Spinal cord (tissue), 10 donors: ENCODE measurements at places on chromosomes 4 and X. TPM values are rescaled to one million over a fixed set of nuclear protein-coding genes. Genes with fewer than 3 reads are reported as not detected.
A peak's percentile ranks its signal among the peaks of the same experiment; 100 is the strongest.

- DNase-seq: peak; percentile 12
These were observed 7.3 kb downstream of the TSR2 start for GRCh38 chrX:54447461-54447860.

- no peak for DNase-seq
These were observed 77.5 kb downstream of the CRLF2 start for GRCh38 chrX:1134976-1135375.

SCML2 gene
- total RNA-seq: 5.0 TPM

DNA sequence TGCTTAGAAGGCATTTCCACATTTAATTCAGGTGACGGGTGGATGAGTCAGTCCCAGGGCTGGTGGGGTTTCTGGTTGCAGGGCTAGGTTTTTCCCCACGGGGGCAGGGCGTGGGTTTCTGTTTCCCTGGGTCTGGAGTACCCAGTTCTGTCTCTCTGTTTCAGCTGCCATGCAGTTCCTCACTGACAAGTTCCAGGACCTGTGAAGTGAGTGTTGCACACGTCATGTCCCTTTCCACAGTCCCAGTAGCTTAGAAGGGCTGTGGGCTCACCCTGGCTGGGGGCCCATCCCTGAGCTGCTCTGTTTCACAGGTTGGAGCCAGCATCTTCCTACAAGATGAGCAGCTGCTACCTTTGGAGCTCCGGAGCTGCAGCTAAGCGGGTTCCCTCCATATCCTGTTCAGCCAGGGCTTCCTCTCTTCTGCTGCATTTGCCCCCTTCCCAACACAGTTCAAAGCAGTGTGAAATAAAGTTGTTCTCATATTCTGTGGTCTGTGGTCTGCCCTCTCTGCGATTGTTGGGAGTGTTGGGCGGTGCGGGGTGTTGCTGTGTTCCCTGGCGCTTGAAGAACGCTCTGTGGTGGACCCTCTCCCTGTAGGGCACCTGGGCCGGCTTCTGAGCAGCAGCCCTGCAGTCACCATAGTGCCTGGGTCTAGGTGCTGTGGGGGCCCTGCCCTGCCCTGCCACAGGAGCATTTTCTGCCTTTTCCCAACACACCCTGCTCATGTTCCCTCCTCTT is 3.9 kb downstream of the LOC101059915 start:
- no peak for DNase-seq

WDFY3 gene
- total RNA-seq: 179 TPM

- DNase-seq: no peak
These were observed 652 bp downstream of the SRPX start for GRCh38 chrX:38220024-38220414.

DRD5 gene
- 2.2 TPM for total RNA-seq

- no peak for DNase-seq
These were observed 67.8 kb downstream of the HOPX start for GRCh38 chr4:56613101-56613862.

HOPX gene
- 353 TPM for total RNA-seq
